ENCODE measurements at places on chromosomes 2 and 18. TPM values are rescaled to one million over a fixed set of nuclear protein-coding genes. Genes with fewer than 3 reads are reported as not detected.

GDF7 gene
- 5.0 TPM for total RNA-seq

DNA sequence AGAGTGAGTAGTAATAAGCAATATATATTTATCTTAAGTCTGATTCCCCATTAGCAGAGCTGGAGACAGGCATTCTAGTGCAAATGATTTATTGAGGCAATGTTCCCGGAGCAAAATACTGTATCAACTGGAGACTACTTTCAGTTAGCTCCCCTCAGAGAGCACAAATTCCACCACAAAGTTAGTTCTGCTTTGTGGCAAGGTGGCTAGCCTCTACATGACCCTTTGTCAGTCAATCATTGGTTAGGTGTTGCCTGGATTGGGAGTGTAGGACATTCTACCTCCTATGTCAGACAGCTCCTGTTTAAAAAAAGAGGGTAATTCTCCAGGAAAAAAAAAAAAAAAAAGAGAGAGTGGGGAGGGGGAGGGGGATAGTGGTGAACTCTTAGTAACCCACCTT is 402.2 kb downstream of the NR4A2 start:
- no peak overlapping the region for H3K27ac ChIP-seq
- H3K27me3 ChIP-seq: no peaks in the 10 kb centered on the region
- H3K36me3 ChIP-seq: no peaks in the 10 kb centered on the region
- H3K4me3 ChIP-seq: no peak overlapping the region
- no peaks in the 10 kb centered on the region for H3K4me1 ChIP-seq

GRCh38 chr2:12120281-12121150 is 374.1 kb downstream of the LPIN1 start:
- no peaks in the 10 kb centered on the region for H3K4me1 ChIP-seq
- H3K27ac ChIP-seq: no peak overlapping the region
- no peak overlapping the region for H3K4me3 ChIP-seq
- H3K27me3 ChIP-seq: no peaks in the 10 kb centered on the region
- DNase-seq: no peak

DNA sequence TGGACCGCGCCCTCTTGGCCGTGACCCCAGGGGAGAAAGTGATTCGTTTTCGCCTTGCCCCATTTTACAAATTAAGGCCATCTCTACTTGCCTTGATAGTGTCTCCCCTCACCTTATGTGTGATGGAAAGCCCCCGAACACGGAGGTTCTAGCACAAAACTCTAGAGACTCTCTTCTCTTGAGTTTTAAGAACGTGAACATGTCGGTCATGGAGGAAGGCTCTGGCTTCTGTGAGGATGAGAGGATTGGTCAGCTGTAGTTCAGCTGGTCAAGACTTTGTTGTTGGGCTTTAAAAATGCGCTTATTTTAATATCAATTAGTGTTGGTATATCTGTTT is 828 bp downstream of the DYNC1I2 start:
- H3K27me3 ChIP-seq: no peaks in the 10 kb centered on the region
- DNase-seq: no peak
- H3K27ac ChIP-seq: peak overlapping the region; percentile 79
- H3K36me3 ChIP-seq: no peaks in the 10 kb centered on the region
- H3K4me1 ChIP-seq: no peaks in the 10 kb centered on the region

DNA sequence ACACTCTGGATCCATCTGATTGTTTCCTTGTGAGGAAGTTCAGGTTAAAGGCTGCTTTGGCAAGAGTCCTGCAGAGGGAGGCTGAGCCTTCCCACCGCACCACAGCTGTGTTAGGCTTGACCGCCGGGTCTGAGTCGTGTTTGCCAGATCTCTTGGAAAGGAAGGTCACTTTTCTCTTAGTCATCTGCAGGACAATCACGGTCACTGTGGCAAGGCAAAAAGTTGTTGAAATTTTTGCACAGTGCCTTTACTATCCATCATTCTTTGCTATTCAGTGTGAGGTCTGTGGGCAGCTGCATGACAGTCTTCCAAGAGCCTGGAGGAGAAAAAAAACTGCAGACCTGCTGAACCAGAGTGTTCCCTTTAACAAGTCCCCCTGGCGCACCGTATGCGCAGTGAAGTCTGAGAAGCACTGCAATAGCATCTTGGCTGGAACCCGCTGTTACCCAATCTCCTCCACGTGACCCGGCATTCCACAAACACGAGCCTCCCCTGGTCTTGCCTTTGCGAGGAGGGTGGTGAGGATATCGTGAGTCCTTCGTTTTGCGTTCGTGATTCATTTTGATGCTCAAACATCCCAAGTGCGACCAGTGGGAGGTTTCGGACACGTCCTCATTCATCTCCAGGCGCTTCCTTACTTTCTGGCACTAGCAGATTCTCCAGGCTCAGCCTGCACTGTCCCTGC is 23.0 kb downstream of the BIN1 start:
- peak; percentile 86 for DNase-seq
- no peak overlapping the region for H3K4me3 ChIP-seq
- no peak overlapping the region for H3K27ac ChIP-seq

DNA sequence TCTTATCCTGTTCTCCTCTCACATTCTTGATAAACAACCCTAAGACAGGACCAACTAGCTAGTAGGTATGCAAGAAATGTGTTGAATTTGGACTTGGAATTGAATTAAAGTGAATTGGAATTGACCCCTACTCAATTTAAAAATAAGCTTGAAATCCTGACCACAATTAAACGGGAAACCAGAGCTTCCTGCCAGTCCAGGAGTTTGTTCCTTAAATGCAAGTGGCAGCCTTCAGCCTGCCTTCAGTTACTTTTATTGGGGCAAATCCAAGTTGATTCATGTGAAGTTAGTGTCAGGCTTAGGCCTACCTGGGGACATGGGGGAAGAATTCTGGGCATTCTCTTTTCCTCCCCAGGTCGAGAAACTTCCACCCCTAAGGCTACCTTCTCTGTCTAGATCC is 457.6 kb downstream of the BCL11A start:
- H3K4me1 ChIP-seq: no peaks in the 10 kb centered on the region
- H3K27me3 ChIP-seq: no peaks in the 10 kb centered on the region
- DNase-seq: no peak
- H3K36me3 ChIP-seq: no peaks in the 10 kb centered on the region

DNA sequence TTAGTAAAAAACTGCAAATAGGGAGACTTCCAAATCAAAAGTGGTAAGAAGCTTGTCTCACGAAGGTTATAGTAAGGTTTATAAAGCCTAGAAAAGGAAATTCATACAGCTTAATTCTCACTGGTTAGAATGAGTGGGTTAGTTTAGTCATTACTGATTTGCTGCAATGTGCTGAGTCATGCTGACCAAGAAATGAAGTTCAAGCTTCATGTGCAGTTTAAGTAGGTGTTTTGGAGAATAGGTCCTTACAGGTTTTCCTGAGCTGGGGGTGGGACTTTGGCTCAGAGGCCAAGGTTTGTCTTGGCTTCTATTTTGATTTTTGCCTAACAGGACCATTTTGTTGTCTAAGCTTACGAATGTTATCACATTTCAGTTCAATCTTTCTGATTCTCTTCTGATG is 15.1 kb downstream of the CLIP4 start:
- H3K4me3 ChIP-seq: no peak overlapping the region
- no peaks in the 10 kb centered on the region for H3K27me3 ChIP-seq
- DNase-seq: no peak
- no peaks in the 10 kb centered on the region for H3K4me1 ChIP-seq

GRCh38 chr2:126879348-126880298 is 19.1 kb upstream of the TEX51 start:
- H3K27ac ChIP-seq: no peak overlapping the region
- no peaks in the 10 kb centered on the region for H3K4me1 ChIP-seq

DNA sequence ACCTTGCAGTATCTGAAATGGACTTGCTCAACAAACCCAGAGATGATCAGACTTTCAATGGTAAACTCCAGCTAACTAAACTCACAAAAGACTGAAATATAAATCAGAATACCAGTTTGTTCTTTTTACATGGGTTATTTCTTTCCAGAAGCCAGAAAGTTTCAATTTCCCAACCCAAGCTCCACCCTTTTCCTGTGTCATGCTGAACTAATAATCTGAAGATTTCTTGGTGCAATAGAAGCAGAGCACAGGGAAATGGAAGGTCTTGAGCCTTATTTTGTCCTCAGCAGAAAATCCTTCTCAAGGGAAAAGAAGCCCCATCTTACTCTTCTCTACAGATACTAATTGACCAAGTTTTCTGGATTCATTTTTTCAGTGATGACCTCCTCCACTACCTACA is 93.3 kb upstream of the PAPOLG start:
- no peaks in the 10 kb centered on the region for H3K27me3 ChIP-seq
- H3K27ac ChIP-seq: no peak overlapping the region
- no peak overlapping the region for H3K4me3 ChIP-seq
- DNase-seq: no peak
- H3K36me3 ChIP-seq: no peaks in the 10 kb centered on the region
- H3K4me1 ChIP-seq: no peaks in the 10 kb centered on the region

- no peak overlapping the region for H3K4me3 ChIP-seq
- H3K36me3 ChIP-seq: no peaks in the 10 kb centered on the region
- DNase-seq: no peak
- no peaks in the 10 kb centered on the region for H3K4me1 ChIP-seq
- no peak overlapping the region for H3K27ac ChIP-seq
- H3K27me3 ChIP-seq: no peaks in the 10 kb centered on the region
These were observed 775.5 kb downstream of the RNF144A start for GRCh38 chr2:7692657-7693161.
